Stimulated activated CD4-positive, alpha-beta T cell treated with anti-CD3 and anti-CD28 coated beads, TNF-alpha, amount 100 ng/mL, for 48 hours (primary cell): ENCODE measurements at places on chromosomes 1 and 21.

GRCh38 chr1:41449326-41449921 is 35.1 kb downstream of the EDN2 start:
- no peak for DNase-seq

GRCh38 chr1:203475012-203475981 is at the start of gene PRELP:
Gene PRELP (plus strand): TSS chr1:203475806. CDS start chr1:203483185, 7,379 bp downstream.
- no peak for DNase-seq

- DNase-seq = no peak
Observed at GRCh38 chr21:36354918-36355680, 30.1 kb upstream of the CHAF1B start.

DNA sequence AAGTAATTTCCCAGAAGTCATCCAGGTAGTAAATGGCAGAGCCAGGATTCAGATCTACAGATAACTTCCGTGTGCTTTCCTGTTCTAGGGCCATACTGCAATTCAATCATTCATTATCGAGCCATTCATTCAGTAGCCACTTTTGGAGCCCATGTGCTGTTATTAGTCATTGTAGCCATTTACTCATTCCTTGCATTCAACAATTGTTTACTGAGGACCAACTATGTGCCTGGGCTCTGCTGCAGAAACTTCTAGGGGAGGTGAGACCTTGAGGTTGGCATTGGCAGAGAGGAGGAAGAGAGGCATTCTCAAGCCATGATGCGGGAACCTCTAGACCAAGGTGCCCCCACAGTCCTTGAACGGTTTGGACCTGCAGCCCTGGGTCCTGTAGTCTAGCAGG is 27.9 kb downstream of the EPHB2 start:
- no peak for DNase-seq

DNA sequence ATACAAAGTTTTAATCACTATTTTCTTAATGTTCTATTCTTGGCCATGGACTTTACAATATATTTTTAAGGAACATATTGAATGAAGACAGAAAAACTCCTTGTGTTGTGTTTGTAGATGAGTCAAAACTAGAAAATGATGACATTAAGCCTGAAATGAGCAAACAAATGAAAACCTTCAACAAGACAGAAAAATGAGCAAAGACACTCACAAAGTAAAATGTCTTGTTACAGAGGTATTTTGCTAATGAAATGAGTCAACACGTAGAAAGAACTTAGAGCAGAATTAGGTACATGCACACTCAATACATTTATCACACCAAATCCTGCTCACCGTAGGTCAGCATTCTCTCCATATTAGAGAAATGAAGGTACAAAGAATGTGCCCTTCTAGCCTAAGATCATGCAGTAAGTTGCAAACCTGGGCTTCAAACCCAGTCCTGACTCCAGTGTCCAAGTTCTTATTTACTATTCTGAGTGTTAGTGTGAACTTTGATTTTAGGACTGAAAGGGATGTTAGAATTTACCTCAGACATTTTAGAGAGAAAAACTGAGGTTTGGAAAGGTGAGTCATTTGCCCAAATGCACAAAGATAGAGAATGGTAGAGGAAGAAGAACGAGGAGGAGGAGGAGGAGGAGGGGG is 133.9 kb upstream of the SGIP1 start:
- DNase-seq = no peak

GRCh38 chr1:248421384-248421783 is 18.5 kb downstream of the OR2T1 start:
- DNase-seq = no peak

DNA sequence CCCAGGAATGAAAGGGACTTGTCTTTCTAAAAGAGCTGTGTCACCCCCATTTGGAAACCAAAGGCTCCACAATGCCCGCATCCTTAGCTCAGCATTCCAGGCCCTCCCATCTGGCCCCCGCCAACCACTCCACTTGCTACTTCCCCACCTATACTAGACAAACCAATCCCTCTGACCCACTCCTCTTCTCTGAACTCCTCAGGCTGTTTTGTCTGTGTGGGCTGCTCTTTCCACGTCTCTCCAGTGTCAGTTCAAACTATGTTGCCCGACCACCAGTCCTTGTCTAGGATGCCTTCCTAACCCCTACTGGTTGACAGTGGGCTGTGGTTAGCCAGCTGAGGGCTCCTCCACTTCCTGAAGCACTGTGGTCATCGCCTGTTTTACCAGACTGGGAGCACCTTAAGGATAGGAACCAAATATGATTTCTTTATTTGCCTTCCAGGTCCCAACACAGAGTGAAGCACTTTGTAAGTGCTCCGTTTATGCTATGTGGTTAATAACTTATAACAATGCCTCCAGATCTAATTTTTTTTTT is 8.1 kb upstream of the COA7 start:
- DNase-seq = no peak

GRCh38 chr1:208238710-208239472 is 5.3 kb downstream of the PLXNA2 start:
- DNase-seq = no peak

- no peak for DNase-seq
Observed at GRCh38 chr1:219659005-219659600, 46.2 kb upstream of the ZC3H11B start.

- no peak for DNase-seq
Observed at GRCh38 chr1:25468033-25468432, 37.3 kb downstream of the MACO1 start.

- DNase-seq = no peak
Observed at GRCh38 chr1:18508084-18508483, 27.4 kb downstream of the KLHDC7A start.

DNA sequence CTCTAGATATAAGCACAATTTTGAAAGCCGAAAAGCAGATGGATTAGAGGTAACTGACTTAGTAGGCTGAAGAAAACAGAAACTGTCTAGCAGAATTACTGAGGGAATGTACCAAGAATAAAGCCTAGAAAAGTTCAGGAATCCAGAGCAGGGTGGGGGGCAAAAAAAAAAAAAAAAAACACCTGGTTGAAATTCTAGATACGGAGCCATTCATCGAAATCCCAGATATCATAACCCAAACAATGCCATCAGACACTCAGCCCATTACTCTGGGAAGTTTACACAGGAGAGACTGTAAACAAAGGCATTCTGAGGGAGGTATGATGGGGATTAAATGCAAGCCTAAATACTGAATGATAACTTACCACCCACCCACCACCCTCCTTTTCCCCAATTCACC is 45.6 kb downstream of the ENAH start:
- no peak for DNase-seq

DNA sequence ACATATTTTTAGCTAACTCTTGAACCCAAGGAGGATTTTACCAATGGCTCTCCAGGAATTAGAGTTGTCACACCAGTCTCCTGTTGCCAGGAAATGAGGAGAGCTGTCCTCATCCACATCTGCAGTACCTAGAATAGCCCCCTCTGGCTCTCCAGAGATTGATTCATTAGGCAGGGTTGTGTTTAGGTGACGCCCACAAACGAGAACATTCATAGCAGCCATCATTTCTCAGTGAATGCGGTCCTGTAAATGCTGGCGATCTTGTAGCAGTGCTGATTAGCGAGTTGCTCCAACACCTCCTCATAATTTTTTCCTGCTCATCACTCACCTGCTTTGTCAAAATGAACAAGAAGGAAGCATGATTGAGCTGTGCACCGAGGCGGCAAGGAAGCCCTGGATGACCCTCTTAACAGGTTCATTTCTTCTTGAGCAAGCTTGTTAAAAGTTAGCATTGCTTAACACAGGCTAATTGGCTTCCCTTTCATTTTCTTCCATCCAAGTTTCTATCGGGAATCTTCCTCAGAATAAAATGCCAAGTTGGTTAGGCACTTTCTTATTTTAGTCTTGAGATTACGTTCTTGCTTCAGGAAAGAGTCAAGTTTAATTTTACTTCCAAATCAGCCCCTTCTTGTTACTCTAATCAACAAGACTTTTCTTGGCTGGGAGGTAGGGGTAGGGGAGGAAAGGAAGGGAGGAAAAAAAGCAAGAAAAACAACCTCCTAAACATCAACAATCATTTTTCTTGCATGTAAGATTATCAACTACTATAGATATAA is 16.5 kb upstream of the KLHDC8A start:
- DNase-seq = no peak

GRCh38 chr1:215830226-215830810 is 263.2 kb downstream of the KCTD3 start:
- no peak for DNase-seq

DNA sequence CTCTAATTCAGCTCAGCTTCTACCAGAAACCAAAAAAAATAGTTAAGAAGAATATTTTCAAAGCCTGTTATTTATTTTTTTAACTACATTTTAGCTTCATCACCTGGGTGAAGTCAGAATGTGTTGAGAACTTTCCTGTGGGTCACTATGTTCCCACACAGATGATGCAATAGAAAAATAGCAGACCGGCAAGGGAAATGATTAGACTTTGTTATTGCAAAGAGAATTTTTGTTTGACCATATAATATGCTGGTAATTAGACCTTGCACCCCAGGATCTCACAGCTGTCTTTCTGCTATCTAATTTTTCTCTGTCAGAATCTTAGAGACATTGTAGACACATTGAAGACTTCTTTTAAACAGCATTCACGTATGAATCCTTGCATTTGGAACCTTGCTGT is 299.3 kb downstream of the TBX15 start:
- no peak for DNase-seq

DNA sequence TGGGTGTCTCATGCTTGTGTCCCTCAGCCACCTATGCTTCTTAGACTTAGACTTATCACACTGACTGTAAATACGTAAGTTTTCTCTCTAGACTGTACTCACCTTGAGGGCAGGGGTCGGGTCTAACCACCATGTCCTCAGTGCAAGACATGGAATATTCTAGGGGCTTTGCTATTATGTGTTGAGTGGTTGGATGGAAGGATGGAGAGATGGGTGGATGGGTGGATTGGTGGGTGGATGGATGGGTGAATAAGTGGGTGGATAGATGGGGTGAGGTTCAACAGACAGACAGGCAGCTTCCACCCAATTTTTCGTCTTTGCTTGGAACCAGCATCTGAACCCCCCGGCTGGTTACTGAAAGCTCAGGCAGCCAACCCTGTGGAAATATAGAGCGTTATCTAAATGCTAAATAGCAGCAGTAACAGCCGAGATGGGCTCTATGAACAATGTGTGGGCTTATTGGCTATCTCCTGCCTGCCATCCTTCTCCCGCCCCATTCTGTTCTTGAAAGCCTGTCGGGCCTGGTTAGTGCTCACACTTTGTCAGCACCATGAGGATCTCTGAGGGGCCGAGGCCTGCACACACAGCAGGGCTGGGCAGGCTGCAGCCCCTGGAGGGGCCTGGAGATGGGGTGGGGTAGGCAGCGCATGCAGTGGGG is 130.7 kb downstream of the ACTL8 start:
- DNase-seq = no peak

DNA sequence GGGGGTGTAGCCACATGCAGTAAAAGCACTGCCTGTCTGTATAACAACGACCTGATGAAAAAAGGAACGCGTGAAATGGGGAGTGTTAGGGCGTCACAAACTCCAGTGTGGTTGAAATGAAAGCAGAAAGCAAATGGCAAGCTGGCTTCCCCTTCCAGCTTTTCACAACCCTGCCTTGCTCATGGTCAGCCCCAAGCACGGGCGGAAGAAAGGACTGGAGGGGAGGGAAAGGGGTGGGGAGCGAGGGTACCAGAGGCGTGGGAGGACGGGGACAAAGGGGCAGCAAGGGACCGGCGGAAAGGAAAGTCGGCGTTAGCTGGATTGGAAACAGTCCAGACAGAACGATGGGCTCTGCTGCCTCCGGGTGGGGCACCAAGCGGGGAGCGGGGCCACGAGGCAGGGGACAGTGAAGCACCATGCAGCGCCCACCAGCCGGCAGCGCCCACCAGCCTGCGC is 9.6 kb downstream of the VPS26C start:
- peak; percentile 34 for DNase-seq

DNA sequence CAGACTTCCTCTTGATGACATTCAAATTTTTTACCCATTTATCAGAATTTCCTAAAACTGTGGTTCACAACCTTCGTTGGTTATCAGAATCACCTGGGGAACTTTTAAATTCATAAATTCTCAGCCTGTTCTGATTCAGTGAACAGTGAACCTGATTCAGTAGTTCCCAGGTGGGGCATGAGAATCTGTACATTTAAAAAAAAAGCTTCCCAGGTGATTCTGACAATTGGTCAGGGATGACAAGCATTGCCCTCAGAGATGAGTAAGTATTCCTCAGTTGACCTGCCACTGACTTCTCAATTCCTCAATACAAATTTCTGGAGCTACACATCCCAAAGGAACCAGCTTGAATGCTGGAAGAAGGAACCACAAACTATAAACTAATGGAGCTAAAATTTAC is 23.5 kb upstream of the CR2 start:
- no peak for DNase-seq

DNA sequence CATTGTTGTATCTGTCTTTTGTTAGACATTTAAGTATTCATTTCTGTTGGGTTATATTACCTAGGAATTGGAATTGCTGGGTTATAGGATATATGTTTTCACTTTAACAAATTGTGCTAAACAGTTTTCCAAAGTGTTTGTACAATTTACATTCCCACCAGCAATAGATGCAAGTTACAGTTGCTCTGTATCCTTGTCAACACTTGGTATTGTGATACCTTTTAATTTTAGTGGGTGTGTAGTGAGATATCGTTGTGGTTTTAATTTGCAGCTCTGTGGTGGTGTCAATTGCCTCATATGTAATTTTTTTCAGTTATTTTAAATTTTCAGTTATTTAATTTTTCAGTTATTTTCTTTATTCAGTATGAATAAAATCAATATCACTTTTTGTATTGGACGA is 7.4 kb upstream of the DPH5 start:
- no peak for DNase-seq

GRCh38 chr1:154408174-154408777 is 3.1 kb downstream of the IL6R start:
- no peak for DNase-seq

GRCh38 chr1:241482761-241483250 is 36.7 kb downstream of the FH start:
- no peak for DNase-seq

DNA sequence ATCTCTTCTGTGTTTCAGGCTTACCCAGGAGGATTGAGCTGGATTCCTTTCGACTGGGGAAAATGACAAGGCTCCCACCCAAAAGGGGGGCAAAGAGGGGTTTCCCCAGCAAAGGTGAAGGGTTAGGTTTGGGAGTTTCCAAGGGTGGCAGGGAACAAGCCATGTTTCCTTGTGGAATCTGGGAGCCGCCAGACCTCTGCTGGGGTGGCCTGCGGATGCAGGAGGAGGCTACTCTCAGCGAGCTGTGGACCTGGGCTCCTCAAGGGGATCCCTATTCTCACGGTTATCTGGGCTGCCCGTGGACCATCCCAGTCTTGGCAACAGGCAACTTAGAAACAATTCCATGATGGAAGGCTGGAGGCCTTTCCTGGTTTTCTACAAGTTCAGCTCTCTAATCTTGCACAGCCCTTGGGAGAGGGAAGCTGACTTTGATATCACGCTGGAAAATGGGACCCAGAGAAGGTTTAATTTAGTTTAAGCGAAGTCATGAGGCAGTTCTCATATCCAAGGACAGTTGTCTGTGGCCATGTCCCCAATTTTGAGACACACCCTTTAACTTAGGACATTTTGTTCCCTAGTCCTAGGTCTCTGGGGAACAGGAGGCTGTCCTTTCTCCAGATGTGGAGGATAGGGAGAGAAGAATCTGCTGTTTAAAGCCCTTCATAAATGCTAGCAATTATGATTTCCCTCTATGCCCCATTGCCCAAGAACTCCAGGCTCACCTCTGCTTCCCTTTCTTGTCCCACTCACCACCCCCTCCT is 24.7 kb upstream of the STUM start:
- DNase-seq = no peak

GRCh38 chr1:58709540-58710175 is 9.8 kb upstream of the MYSM1 start:
- no peak for DNase-seq

- no peak for DNase-seq
Observed at GRCh38 chr1:23837908-23838307, 12.7 kb upstream of the HMGCL start.

- no peak for DNase-seq
Observed at GRCh38 chr1:61322769-61323168, 240.4 kb downstream of the NFIA start.

GRCh38 chr1:191895049-191895448 is 263.2 kb upstream of the RGS18 start:
- no peak for DNase-seq
